ENCODE measurements at places on chromosomes 3 and 15.
A peak's percentile ranks its signal among the peaks of the same experiment; 100 is the strongest.

DNA sequence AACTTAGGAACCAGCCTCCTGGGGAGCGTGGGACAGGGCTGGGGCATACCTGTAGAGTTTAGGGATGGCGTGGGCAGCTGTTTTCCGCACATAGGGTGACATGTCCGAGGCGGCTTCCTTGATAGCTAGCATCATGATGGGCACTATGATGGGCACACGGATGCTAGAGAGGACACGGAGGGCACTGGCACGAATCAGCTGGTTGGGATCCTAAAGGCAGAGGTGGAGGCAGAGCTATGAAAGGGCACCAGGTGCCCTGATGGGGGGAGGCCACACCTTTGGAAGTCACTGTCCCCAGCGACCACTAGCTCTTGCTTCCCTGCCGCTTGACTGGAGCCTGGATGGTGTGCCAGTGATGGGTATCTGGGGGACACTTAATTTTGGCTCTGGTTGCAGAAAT lies 28.3 kb downstream of the AP3B2 start:
- no peak for DNase-seq

DNA sequence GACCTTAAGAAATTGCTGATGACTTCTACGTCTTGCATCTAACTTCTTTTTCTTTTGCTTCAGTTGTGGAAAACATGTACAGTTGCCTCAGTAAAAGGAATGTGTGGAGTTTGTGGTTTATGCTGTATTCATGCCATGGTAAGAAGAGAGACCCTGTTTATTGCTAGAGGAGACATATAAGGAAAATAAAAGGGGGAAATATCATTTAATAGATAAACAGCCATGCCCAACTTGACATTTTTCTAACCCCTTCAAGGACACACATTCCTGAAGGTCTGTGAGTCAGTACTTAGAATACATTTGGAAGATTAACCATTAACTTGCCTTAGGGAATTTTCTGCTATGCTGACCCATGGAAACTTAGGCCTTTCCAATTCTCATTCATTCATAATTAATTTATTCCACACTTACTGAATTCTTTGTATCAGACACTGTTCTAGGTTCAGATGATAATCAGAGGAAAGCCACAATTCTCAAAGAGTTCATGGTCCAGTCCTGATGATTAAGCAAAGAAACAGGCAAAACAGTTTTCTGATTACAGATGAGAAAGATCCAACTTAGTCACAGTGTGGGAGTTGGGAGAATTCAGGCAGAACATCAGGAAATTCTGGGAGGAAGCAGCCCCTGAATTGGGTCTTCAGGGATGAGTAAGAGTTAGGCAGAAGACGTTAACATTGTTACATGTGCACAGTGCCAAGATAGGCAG lies 329.8 kb upstream of the RASGRP1 start:
- no peak for DNase-seq

DNA sequence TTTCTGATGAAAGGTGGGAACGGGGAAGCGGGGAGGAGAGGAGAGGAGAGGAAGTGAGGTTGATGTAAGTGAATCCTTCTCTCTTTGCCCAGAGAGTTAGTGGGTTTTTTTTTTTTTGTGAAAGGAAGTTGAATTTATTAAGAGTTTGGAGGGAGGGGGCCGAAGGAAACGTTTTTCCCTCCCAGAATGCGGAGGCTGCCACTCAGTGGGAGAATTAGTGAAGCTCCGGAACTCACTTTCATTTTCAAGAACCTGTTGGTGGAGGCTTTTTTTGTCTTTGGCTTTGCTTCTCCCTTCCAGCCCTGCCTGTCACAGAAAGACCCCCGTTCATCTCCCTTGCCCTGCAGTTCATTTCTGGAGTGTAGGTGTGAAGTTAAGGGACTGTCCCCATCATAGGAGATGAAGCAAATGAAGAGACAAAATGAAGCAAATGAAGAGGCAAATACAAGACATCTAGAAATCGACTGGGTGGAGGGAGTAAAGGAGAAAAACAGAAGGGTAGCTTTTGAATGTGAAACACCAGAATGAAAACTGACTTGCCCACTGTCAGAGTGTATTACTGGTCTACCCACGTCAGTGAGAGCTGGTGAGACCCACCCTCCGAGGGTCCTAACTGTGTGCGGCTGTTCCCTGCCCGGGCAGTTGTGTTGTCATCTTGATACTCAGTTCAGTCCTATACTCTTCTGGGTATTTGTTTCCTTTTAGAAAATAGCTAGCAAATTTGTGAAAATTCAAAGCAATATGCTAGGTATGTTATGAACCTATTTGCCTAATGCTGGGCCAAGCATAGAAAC lies 91.5 kb downstream of the ITPR1 start:
- DNase-seq: peak; percentile 15

DNA sequence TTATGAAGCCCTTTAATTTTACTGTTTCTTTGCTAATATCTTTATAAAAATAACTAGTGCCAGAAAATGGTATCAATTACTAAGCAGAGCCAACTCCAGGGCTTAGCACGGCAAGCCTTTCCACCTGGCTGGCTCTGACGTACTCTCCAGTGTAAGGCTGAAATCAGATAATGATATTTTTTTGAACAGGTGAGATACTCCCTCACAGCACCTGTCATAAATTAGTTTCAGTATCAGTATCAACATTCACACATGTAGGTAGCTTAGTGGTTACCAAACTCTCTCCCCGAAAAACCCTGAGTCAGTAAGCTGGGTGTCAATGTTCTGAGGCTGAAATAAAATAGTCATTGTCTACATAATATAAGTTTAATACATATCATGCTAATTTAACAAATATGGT lies 710.1 kb downstream of the SQOR start:
- DNase-seq: no peak

GRCh38 chr3:161081633-161082032 lies 23.5 kb downstream of the B3GALNT1 start:
- DNase-seq: no peak

DNA sequence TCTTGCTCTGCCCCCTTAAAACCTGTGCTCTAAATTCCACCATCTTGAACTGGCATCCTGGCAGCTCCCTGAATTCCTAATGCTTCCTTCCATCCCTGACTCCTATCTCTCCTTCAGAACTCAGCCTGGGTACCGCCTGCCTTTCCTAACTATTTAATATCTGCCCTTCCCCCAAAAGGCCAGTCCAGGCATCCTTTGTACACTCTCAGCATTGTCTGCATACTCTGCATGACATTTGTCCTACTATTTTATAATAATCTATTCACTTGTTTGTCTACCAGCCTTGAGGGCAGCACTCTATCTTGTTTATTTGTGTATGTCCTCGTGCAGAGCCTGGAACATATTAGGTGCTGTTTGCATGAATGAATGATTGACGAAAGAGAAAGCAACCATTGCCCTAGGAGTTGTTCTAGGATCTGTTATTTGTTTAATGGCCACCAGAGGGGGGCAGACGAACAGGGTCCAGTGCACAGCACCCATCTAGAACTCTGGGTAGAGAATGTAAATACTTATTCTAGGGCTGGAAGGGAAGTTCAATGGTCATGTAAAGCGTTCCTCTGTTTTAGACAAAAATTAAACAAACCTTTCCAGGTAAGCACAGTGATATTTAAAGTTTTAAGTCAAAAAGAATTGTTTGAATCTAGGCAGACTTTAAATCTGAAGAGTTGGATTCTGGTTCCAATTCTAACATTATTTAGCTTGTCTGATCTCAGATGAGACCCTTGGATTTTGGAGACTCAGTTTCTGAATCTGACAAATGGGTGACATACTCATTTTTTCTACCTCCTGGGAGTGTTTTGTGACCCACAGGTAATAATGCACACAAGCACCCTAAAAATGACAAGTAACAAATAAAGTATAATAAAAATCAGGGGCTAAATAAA lies 125.8 kb upstream of the GALNT15 start:
- peak; percentile 32 for DNase-seq

DNA sequence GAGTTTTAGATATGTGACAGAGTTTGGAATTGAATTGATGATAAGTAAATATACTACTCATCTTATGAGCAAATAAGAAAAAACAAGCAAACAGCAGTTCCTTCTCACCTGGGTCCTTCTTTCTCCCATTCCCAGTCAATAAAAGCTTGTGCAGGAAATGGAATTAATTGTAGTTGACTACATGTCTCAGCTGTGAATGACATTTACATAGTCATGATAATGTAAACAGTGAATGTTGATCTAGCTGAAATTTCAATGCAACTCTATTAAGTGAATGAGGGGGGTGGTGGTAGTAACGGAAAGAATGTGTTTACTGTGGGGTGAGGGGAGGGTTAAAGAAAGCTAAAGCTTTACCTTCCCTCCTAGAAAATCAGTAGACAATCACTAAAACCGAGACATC lies 76.2 kb downstream of the NFKBIZ start:
- no peak for DNase-seq

GRCh38 chr15:65533057-65533756 lies 2.9 kb downstream of the HACD3 start:
- DNase-seq: no peak

- DNase-seq: no peak
Observed at GRCh38 chr3:127831723-127832172, 9.4 kb upstream of the MGLL start.

GRCh38 chr15:81567924-81568323 lies 193.9 kb upstream of the TMC3 start:
- no peak for DNase-seq

DNA sequence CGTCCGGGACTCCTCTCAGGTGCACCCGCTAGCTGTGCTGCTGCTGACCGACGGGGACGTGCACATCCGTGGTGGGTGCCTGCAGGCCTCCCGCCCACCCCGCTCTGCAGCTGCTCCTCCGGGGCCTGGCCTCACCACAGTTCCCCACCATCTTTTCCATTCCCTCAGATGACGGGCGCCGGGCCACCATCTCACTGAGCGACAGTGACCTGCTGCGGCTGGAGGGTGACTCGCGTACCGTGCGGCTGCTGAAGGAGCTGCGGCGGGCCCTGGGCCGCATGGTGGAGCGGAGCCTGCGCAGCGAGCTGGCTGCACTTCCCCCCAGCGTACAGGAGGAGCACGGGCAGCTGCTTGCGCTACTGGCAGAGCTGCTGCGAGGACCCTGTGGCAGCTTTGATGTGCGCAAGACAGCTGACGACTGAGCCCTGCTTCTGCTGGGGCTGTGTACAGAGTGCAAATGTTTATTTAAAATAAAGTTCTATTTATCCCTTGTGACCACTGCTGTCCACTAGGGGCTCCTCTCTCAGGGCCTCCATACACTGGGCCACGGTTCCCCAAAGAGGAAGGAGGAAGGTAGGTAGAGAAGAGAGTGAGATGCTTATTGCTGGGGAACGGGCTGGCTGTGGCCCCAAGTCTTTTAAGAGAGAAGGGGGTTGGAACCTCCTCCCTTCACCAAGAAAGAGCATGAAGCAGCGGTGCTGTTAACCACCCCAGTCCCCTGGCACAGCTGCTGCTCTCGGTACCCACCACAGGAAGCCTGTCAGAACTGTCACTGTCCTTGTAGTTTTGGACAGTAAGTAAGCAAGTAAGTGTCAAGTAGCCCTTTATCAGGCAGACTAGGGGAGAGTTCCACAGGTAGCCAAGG lies 47.0 kb downstream of the DHX30 start:
- no peak for DNase-seq

DNA sequence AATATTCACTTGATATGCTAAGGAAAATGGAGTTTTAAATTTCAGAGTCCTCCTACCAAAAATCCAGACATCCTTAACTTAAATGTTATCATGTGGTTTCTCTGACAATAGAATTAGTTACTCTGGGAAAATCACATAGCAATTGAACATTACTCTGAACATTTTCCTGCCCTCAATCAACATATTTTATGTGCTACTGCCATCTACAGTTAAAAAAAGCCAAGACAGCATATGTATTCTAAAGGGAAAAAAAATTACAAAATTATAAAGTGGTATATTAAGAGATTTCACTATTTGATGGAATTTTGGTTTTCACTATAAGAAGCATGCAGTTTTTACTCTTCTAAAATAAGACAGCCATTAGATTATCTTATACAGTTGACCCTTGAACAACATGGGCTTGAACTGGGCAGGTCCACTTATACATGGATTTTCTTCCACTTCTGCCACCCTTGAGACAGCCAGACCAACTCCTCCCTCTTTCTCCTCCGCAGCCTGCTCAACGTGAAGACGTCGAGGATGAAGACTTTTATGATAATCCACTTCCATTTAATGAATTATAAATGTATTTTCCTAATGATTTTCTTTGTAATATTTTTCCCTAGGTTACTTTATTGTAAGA lies 122.3 kb downstream of the ATP1B3 start:
- no peak for DNase-seq

- no peak for DNase-seq
Observed at GRCh38 chr3:87041191-87041590, 50.2 kb upstream of the VGLL3 start.

DNA sequence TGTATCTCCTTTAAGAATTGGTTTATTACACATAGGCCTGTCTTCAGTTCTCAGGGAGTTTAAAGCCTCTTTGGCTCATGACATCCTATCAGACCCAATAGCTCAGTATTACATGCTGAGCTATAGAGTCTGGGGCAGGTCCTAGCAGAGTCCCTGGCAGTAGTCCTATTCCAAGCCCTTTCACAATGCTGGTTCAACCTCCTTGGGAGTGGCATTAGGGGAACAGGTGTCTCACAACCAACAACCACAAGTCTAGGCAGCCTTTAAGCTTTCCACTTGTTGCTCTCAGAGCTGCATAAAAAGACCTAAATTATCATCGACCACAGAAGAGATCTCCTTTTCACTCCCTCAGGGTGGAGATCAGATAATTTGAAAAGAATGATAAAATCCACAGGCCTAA lies 22.8 kb upstream of the C2CD4B start:
- no peak for DNase-seq

DNA sequence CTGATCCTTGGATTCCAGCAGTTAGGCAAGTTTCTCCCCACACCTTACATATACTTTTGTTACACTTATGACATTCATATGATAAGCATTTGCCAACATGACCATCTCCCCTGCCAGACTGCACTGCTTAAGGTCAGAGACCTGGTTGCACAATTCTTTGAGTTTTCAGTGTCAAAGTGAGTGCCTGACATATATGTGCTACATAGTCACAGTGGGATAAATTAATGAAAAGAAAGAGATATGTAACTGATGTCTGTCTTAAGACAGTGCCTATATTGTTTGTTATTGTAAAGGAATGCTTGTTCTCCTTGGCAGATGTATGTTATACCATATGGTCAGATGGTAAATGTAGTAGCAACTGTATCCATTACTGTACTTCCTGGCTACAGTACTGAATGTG lies 3.5 kb upstream of the DCUN1D1 start:
- DNase-seq: no peak

GRCh38 chr3:11689749-11690148 lies 46.0 kb upstream of the VGLL4 start:
- no peak for DNase-seq

DNA sequence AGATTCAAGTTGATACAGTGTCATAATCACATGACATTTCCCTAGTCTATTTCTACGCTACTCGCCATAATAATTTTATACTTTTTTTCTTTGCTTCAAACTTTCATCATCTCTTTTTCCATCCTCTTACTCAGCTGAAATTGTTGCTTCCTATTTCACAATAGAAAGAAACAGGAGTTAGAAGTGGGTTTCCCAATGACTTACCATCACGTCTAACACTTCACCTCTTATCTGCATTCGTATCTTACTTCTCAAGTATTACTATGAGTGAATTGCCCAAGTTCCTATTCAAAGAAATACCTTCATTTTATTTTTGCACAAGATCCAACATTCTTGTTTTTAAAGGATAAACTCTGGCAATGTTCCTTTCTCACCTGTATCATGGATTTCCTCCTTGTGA lies 1539.9 kb downstream of the SI start:
- DNase-seq: no peak
